Activated T-helper 1 cell treated with anti-CD3 and anti-CD28 coated beads, Interleukin-12 subunit alpha, Interleukin-12 subunit beta, Interleukin-2, Interleukin-4 antibody, amounts not matched to agents 30 ng/mL and 10 ng/mL and 1 ng/mL, durations not matched to agents 14 hours and 24 hours and 36 hours (primary cell): ENCODE measurements at places on chromosomes 1 and 21.

DNA sequence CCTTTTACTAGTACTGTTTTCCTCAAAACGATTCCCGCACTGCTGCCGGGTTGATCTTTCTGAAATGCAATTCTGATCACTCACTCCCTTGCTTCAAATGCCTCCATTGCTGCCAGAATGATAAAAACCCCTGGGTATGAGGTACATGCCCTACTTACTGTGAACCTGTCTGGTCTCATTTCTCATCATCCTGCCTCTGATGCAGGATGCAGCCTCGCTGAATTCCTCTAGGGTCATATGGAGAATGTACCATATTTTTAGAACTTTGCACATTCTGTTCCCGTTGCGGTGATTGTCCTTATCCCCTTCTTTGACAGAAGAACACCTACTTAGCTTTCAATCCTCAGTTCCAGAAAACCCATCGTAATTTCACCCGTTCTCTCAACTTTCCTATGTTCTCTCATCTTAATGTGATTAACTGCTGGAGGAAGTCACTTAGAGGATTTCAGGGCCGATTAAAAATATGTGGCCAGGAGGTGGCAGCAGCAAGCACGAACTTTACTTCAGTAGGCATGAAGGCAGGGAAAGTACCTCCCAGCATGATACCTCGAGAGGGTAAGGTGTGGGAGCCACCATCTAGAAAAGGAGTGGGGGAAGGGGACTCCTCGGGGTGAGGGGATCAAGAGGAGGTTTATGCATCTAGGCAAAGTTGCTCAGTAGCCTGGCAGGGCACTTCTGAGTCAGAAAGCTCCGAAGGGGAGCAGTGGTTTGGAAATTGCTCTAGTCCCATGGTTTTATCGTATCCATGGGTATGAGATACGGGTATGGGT lies 361.5 kb upstream of the ZP4 start:
- no peak for DNase-seq

DNA sequence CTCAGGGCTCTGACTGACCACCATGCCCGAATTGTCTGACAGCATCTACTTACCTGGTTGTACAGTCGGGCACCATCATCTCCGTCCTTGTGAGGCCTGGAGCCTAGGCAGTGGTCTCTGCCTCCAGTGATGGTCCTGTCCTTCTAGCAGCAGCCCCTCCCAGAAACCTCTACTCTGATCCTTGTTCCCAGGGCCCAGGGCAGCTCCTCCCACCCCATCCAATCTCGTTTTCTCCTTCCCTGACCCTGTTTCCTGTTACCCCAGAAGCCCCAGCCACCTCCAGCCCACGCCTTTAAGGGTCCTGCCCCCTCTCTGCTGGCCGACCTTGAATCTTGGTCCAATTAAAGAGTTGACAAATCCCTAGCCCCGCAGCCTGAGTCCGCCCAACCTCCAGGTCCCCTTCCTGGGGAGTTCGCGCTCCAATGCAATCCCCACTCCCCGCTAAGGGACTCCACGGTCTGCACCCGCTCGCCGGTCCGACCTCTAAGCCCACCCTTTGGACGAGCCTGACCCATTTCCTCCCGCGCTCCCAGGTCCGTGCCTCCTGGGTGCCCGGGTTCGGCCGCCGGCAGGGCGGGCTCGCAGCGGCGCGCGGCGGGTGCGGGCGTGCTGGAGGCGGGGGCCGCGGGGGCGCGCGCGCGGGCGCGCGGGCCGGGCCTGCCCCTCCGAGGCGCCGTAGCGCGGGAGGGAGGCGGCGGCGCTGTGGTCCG lies at the start of gene B4GALT2:
B4GALT2 (plus strand) TSS at position 660 of the 710 bp plus-strand sequence. CDS start 1,951 bp downstream, outside the sequence.
- DNase-seq: peak; percentile 30

DNA sequence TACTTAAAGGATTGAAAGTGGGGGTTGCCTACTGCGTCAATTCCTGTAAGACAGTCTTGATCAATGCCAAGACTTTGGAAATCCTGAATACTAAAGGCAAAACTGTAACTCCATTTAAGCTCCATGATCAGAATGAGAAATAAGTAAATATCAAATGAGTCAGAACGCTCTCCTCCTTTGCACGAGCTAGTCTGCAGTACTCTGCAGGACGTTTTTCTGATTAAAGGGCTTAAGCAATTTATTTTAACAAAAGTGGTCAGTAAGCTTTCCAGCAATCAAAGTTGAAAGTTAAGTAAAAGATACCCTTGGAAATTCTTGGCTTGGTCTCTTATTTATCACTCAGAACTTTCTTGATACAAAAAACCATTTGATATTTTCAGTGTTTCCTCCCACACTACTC lies 35.7 kb upstream of the ARHGAP29 start:
- DNase-seq: no peak

DNA sequence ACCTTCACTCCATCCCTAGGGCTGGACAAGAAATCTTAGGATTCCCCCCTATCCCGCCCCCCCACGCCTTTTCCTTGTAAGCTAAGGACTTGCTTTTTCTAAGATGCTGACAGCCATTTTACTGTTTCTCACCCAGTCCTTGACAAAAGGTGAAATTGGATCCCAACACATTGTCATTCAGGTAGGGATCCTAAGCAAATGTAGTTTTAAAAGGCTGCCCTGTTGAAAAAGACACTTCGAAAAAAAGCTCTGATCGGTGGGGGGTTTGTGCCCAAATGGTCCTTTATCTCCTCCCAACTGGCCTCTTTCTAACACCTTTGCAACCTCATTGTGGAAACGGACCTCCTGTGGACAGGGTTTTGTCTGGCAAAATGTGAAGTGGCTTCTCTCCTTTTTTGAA lies 2.9 kb downstream of the CACHD1 start:
- no peak for DNase-seq

DNA sequence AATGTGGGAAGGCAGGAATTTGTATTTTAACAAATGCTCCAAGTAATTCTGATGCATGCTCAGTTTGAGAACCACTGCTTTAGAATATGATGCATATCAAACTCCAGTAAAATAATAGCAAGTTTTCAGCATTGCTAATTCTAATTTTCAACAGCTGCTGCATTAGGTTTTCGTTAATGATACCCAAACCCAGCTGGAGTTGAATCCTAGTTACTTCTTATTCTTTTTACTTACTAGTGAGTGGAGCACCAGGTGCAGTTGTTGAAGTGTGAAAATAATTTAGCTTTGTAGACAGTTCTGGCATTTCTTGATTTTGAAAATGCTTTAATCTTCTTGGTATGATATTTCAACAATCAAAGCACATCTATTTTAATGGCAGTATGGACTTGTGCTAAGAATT lies 138.5 kb downstream of the HS2ST1 start:
- no peak for DNase-seq

GRCh38 chr1:61082311-61083012 lies at the start of gene NFIA:
Gene NFIA, plus strand, starts transcription at chr1:61082561.
- DNase-seq: no peak

DNA sequence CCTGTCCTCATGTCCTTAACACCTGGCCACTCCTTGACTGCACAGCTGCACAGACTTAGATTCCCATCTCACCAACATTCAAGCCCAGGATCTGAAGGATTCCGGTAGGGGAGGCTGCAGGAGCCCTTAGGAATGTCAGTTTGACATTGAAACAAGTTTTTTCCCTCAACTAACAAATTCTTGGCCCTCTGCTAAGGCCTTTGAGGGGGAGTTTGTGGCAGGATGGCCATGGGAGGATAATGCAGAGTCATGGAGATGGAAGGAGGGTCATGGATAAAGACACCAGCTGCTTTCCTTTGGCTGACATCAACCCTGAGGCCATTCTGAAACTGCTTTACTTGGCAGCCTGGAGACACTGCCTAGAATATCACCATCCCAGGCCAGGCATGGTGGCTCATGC lies 63.4 kb upstream of the PPP2R5A start:
- no peak for DNase-seq

- DNase-seq: no peak
Observed at GRCh38 chr1:204242920-204243319, 29.1 kb upstream of the GOLT1A start.

DNA sequence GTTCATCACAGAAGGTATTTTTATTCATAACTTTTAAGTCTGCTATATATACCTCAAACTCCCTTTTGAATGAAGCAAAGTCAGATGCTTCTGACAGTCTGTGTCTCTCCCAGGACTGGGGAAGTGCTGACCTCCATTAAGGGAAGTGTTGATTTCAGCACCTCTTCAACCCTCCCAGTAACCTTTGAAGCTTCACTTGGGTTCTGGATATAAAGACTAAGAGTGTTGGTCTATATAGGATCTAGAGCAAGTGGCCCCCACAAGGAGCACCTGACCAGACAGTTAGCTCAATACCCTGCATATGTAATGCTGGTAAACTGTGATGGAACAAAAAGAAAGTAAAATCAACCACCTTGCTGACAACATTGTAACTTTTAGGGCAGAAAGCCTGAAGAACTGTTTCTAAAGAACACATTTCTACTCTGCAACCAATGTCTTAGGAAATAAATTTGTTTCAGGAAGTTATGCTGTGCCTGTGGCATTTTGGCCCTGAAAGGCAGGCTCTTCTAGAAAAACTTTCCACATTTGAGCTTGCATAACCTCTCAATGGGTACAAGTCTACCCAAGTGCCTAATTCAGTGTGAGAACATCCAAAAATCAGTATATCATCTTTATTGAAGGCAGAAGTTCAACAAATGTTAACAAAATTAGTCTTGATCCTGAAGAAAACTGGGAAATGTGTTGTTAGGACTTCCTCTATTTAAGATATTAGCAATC lies 865 bp upstream of the PTPN22 start:
- peak; percentile 18 for DNase-seq

DNA sequence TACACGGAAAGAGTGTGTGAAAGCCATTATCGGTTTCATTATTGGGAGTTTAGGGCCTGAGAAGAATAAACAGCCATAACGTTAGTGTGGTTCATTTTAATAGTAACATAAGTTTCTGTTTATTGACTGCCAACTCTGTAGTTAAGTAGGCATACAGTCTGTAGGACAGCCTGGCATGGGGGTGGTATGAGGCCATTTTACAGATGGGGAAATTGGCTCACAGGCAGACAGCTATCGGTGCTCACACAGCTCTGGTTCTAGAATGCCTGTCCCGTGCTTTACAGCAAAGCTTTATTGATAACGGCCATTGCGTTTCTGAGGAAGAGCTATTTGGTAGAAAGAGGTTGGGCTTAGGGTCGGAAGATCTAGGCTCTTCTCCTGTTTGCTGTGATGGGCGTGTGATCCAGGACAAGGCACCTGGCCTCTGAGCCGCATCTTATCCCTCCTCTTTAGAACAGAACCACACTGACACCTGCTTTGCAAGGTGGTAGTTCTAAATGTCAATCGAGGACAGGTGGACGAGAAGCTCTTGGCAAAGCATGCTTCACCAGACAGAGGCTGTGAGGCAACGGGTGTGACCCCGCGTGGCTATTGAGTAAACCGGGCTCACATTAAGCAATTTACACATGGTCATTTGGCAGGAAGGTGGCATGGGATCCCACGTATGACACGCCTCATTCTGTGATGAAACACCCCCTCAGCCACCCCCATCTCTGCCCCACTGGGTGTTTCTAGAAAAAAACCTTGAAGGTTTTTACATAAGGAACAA lies 14.9 kb downstream of the ETS2 start:
- DNase-seq: no peak

DNA sequence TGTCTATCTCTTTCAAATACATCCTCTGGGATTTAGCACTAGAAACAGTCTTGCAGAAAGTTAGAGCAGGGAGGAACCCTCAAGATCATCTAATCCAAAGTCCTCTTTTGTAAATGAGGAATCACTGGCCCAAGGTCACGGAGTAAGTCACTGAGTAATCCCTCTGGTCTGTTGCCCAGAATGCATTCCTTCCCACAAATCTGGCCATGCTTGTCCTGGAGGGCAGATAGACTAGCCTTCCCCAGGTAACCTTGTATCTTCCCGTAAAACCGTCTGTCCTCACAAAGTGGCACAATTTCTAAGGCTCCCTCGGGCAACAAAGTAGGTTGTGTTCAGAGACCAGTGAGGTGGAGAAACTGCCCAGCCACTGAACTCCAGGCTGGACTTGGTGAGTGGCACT lies 46.2 kb downstream of the DDR2 start:
- DNase-seq: no peak

GRCh38 chr1:204272505-204272904 lies 58.7 kb upstream of the GOLT1A start:
- DNase-seq: no peak

- no peak for DNase-seq
Observed at GRCh38 chr1:19433719-19433998, 51.7 kb downstream of the CAPZB start.

- no peak for DNase-seq
Observed at GRCh38 chr1:36605942-36606640, 123.4 kb upstream of the CSF3R start.

DNA sequence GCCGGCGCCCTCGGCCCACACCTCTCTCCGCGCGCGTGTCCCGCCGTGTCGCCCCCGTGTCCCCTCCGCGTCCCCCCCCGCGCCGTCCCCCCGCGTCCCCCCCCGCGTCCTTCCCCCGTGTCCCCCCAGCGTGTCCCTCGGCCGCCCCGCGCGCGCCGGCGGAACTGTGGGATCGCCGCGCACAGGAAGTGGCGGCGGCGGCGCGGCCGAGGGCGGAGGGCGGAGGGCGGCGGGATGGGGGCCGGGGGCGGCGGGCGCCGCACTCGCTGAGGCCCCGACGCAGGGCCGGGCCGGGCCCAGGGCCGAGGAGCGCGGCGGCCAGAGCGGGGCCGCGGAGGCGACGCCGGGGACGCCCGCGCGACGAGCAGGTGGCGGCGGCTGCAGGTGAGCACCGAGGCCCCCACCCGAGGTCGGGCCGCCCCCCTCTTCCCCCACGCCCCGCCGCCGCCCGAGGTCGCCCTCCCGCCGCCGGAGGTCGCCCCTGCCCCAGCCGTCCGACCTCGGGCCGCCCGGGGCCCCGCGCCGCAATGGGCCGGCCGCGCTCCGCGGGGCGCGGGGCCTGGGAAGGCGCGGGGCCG lies at the start of gene AGPAT3:
AGPAT3 (plus strand) TSS at position 262 of the 578 bp plus-strand sequence. CDS start 94,459 bp downstream, outside the sequence.
- DNase-seq: peak; percentile 33

GRCh38 chr21:44466996-44467858 lies 11.9 kb downstream of the LRRC3 start:
- DNase-seq: no peak

DNA sequence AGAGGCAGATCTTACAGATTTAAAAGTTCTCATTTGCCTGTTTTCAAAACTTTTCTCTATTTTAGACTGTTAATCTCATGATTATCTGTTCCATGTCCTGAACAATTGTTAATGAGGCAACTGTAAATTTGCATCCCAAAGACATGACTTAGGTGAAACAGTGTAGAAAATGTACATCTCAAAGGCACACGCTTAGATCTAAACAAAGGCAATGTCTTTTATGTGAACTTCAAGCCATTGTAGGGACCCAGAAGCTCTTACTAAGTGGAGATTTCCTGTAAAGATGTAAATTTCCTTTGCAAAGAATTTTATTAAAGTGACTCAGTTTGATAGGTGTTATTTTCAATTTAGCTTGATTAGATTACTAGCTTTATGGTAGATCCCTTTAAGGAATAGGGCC lies 125.2 kb upstream of the F3 start:
- no peak for DNase-seq

- DNase-seq: no peak
Observed at GRCh38 chr21:23223882-23224281, 2225.7 kb downstream of the NCAM2 start.

GRCh38 chr21:45979141-45979631 lies 2.4 kb upstream of the COL6A1 start:
- no peak for DNase-seq
